ENCODE measurements at places on chromosomes 3 and 15.
A peak's percentile ranks its signal among the peaks of the same experiment; 100 is the strongest.

DNA sequence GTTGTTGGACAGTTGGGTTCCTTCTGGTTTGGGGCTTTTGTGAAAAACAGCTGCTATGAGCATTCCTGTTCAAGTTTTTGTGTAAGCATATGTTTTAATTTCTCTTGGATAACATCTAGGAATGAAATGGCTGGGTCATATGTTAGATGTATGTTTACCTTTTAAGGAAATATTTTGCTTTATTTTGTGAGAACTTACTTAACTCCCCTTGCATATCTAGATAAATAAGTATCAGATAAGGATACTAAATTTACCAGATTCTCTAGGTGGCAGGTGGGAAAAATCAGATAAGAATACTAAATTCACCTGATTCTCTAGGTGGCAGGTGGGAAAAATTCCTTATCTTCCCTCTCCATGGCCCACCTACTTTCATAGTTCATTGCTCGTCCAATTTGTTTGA lies 1.1 kb upstream of the PLS1 start:
- no peak for DNase-seq
- no peak overlapping the region for H3K27ac ChIP-seq
- H3K4me1 ChIP-seq, result peaks cover 16% of the 10 kb centered on the region
- H3K36me3 ChIP-seq, result no peaks in the 10 kb centered on the region
- peak overlapping the region; percentile 92 for H3K4me3 ChIP-seq
- no peaks in the 10 kb centered on the region for H3K27me3 ChIP-seq

DNA sequence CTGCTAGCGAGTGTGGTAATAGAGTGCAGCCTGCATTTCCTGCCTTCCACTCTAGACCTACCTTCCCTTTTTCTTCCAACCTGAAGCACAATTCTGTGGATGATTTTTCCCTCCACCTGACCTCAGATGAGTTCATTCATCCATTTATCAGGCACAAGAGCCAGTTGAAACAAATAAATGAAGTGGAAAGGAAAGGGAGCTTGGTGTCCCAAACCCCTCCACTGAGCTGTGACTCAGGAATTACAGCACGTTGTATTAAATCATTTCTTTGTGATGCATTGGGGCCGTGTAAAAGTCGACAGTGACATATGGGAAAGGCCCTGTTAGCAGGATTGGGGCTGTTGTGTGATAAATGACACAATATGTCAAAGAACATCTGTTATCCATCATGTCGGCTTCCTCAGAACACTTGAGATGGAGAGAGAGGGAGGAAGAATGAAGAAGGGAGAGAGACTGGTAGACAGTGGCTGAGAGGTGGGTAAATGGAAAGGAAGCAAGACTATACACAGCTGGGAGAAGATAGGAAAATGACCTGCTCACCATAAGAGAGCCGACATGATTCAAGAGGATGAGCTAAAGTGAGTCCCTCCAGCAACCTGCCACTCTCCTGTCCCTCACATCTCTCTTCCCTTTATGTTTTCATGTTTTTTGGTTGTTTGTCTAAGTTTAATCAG lies 366.0 kb downstream of the AGBL1 start:
- H3K4me3 ChIP-seq, result no peak overlapping the region
- no peaks in the 10 kb centered on the region for H3K36me3 ChIP-seq
- no peaks in the 10 kb centered on the region for H3K27me3 ChIP-seq
- H3K27ac ChIP-seq, result no peak overlapping the region

DNA sequence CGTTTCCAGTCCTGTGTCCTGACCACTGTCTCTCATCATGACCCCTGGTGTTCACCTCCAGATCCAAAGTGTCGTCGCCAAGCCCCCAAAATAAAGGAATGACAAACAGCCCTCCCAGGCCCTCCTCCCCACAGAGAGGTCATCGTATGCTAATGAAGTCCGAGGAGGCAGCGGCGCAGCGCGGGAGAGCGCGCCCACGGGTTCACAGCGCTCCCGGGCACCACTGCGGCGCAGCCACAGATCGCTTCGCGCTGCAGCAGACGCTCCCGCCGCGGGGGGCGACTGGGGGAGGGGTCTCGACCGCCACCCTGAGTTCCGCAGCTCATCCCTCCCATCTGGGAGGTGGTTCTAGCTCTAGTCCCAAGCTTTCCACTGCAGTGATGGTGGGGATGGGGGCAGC lies 1.3 kb downstream of the DGKG start:
- no peaks in the 10 kb centered on the region for H3K36me3 ChIP-seq
- H3K27ac ChIP-seq, result no peak overlapping the region
- DNase-seq, result no peak
- H3K4me3 ChIP-seq, result peak overlapping the region; percentile 37

GRCh38 chr3:81549831-81550230 lies 211.6 kb downstream of the GBE1 start:
- no peak overlapping the region for H3K27ac ChIP-seq
- H3K27me3 ChIP-seq, result no peaks in the 10 kb centered on the region
- no peak overlapping the region for H3K4me3 ChIP-seq
- H3K4me1 ChIP-seq, result no peaks in the 10 kb centered on the region

- no peak overlapping the region for H3K27ac ChIP-seq
- peaks cover 6% of the 10 kb centered on the region for H3K4me1 ChIP-seq
- no peak for DNase-seq
- no peaks in the 10 kb centered on the region for H3K36me3 ChIP-seq
- peaks cover 38% of the 10 kb centered on the region for H3K27me3 ChIP-seq
- H3K4me3 ChIP-seq, result no peak overlapping the region
These were observed 22.5 kb upstream of the C15orf39 start for GRCh38 chr15:75178938-75179745.

- H3K27me3 ChIP-seq, result peaks cover 2% of the 10 kb centered on the region
- H3K36me3 ChIP-seq, result no peaks in the 10 kb centered on the region
- no peak overlapping the region for H3K27ac ChIP-seq
- no peaks in the 10 kb centered on the region for H3K4me1 ChIP-seq
- DNase-seq, result peak; percentile 45
These were observed 232.6 kb upstream of the CHRM5 start for GRCh38 chr15:33735637-33736247.
